Uterus (tissue), 4 donors: ENCODE measurements at places on chromosomes 12 and 14.

DNA sequence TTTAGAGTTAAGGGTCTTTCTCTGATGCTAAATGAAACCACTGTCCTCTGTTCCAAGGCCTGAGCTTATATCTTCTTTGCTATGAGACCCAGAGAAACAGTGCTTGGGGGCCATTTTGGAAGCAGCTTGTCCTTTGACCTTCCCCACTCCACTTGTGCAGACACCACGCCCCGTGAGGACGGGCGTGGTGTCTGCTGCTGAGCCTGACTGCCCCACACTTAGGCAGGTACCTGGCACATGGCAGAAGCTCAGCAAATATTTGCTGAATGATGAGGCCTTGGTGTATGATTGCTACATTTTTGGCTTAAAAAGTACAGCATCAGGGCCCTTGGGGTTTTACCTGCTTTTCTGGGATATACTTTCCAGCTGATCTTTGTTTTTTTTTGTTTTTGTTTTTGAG lies 69.9 kb downstream of the RASSF3 start:
- DNase-seq, result no peak

- no peak for DNase-seq
These were observed 388.6 kb downstream of the CCDC91 start for GRCh38 chr12:28578833-28579252.

DNA sequence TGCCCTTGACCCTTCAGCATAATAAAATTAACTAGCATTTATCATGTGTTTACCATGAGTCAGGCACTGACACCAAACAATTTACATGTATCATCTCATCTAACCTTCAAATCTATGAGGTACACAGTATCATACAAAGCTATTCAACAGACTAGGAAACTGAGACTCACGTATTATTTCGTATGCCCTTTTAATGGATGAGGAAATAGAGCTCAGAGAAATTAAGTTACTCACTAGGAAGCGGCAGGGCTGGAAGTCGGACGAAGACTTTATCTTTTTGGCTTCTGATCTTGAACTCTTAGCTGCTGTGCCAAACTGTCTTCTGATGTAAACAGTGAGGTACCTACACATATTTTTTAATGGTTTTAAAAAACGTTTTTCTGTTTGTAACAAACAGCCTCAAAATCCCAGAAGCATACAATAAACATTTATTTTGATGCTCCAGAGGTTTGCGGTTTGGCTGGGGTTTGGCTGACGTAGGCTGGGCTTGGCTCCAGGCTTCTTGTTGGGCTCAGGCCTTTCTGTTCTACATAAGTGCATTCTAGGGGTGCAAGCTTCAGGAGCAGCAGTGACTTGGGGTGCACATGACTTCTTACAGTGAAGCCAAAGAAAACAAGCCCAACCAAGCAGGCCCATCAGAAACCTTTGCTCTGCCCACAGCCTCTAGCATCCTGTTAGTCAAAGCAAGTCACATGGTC lies 184.7 kb downstream of the TBX5 start:
- DNase-seq, result no peak

- no peak for DNase-seq
These were observed 163.0 kb upstream of the NRXN3 start for GRCh38 chr14:78007160-78007559.

DNA sequence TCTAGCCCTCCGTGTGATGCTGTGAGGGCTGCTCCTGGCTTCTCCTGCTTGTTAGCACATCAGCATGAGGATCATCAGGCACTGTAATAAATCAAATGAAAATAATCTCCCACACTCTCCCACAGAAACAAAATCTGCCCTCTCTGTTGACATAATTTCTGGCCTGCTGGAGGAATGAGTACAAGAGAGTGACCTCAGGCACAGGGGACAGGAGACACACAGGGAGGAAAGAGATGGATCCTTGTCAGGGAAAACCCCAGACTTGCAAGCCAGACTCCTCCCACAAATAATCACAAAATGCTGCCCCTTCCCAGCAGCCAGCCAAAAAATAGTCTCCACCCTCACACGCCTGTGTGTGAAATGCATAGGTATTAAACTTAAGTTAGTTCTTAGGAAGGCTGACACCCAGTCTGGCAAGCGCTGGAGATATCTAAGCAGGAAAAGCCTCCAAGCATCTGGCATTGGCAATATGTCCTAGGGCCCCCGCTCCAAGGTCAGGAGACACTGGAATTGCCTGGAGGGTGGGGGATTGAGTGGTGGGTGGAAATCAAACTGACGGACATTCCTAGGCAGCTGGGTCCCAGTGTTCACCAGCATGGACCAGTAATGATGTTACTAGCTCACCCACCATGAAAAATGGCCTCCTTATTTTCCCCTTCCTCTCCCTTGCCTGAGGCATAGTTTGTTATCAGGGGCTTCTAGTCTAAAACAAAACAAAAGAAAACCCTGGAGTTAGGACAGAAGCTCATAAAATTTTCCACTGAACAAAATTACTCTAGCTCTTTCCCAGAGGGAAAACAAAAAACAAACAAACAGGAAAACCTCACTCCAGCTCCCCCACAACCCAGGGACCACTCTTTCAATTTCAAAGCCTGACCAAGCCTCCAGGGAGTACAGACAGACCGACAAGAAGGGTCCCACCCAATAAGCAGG lies 22.0 kb downstream of the SMUG1 start:
- no peak for DNase-seq

DNA sequence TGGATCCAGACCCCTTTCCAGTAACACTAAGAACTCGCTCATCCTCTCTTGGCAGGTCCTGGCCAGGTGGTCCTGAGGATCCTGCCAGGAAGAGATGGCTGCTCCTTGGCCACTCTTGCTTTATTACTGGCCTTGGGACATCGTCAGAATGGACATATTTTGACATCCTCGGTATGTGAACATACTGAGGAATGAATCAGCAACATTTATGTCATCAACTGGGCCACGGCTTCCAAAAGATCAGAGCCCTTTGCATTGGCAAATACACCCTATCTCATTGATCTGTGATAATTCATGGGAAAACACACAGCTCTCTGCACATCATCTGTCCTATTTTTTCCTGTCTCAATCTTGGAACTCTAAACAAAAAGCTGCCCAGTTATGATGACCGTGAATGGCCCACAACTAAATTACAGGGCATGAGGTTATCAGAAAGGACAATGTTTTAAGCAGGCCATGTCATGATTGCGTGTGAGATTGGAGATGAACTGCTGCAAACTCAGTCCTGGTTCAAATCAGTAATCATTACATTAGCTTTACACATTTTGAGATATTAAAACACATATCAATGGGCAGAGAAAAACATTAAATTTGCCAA lies 1325.8 kb downstream of the AACS start:
- DNase-seq, result no peak

- no peak for DNase-seq
These were observed 377.1 kb upstream of the FAR2 start for GRCh38 chr12:28771968-28772367.

DNA sequence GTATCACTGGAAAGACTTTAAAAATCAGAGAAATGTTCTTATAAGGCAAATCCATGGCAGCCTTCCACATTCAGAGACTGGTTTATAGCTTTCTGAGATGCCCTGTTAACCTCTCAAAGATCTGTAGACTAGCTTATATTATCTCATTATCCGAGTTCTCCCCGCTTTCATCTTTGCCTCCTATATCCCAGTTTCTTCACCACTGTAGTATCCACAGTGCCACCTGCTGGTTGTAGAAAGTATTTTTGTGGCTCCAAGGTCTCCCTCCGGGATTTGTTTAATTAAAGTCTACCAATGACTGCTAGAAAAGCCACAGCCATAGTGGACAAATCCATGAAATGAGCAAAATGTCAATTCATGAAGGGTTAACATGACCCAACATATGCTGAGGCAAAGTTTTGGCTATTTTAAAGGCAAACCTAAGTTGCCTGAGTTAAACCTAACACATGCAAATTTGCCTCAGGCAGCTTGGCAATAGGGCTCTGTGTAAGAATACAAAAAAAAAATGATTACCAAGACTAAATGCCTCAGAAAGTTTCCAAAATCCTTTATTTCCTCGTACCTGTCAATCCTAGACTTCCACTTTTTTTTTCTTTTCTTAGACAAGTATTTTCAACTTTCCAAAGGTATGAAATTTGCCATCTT lies 218.8 kb upstream of the BMP4 start:
- DNase-seq, result peak; percentile 52

GRCh38 chr12:69404851-69405565 lies 45.5 kb downstream of the YEATS4 start:
- DNase-seq, result no peak

- DNase-seq, result no peak
These were observed 73.5 kb upstream of the VASH1 start for GRCh38 chr14:76687611-76688382.

GRCh38 chr12:81759190-81760051 lies at the start of gene PPFIA2:
Gene PPFIA2 (minus strand): TSS chr12:81759350.
- peak; percentile 55 for DNase-seq

DNA sequence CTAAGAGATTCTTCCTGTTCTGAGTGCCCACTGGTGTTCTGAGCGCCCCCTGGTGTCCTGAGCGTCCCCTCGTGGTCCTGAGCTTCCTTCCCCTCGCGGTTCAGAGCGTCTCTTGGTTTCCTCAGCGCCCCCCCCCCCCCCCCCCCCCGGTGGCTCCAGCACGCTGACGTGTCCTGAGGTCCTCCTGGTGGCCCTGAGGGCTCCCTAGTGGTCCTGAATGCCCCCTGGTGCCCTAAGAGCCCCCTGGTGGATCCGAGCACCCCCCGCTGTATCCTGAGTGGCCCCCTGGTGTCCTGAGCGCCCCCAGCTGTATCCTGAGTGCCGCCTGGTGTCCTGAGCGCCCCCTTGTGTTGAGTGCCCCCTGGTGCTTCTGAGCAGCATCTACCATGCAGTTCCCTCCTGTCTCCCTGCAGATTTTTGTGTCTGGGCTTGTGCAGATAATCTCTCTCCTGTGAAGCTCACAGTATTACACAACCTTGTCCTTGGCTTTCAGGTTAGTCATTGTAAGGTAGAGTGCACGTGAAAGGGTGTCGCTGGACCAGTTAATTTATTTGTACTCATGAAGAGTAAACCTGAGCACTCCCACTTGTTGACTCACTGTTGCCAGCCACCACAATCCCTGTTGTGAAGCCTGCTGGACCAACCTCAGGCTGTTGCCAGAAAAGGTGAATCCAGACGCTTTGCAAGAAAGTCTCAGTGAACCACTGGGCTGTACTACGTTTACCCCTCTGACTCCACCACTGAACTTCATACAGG lies 1168.4 kb downstream of the TMEM121 start:
- no peak for DNase-seq

GRCh38 chr12:130595566-130595965 lies 120.5 kb downstream of the RIMBP2 start:
- DNase-seq, result no peak

DNA sequence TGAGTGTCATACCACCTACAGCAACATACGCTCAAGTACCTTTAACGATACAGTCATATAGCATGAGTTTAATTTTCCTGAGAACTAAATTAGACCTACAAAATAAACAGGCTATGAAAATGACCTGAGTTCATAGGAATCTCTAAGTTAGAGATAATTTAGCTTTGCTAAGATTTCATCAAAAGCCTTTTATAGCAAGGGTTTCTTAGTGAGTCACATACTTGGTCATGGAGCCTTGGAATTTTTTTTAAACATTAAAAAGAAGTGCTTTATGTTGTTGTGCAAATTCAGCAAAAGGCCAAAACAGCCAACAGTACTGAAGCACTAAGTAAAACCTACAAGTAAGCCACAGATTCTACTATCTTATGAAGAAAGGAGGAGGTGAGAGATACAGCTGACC lies 93.6 kb upstream of the FERMT2 start:
- no peak for DNase-seq

DNA sequence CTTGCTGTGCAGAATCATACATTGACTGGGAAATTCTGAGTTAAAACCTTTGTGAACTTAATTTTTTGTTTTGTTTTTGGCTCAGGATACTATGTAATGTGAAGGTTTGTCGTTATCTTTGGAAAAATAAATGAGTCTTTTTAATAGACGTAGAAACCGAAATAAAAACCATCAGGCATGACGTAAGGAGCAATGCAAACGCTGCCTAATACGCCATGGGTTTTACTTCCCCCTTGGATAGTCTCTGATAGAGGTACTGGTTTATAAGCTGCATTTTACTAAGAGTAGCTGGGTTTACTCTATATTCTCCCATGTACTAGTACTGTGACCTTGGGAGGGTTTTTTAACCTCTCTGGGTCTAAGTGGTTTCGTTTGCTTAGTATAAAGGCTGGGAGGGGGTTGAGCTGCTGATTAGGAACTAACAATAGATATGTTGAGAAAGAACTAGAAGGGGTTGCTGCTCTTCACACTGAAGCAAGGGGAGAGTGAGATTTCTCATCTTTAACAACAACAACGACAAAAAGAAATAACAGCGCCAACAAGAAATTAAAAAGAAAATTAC lies 66.8 kb upstream of the SLCO1C1 start:
- DNase-seq, result no peak

DNA sequence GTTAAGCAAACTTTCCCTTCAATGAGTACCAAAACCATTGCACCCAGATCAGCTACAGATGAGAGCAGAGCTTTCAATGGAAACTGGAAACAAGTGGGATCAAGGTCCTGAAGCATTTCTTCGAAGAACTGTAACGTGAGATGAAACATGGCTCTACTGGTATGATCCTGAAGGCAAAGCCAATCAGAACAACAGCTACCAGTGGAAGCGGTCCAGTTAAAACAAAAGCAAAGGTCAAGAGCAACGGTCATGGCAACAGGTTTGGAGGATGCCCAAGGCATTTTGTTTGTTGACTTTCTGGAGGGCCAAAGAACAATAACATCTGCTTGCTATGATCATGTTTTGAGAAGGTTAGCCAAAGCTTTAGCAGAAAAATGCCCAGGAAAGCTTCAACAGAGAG lies 137.9 kb upstream of the CPSF6 start:
- DNase-seq, result no peak

- DNase-seq, result no peak
These were observed 41.1 kb upstream of the CDKN3 start for GRCh38 chr14:54355698-54356097.

GRCh38 chr12:26399381-26399780 lies 204.0 kb downstream of the SSPN start:
- no peak for DNase-seq

- no peak for DNase-seq
These were observed 76.5 kb downstream of the FBXL14 start for GRCh38 chr12:1517734-1518525.

- no peak for DNase-seq
These were observed 55.2 kb downstream of the EFCAB11 start for GRCh38 chr14:89899291-89899690.

DNA sequence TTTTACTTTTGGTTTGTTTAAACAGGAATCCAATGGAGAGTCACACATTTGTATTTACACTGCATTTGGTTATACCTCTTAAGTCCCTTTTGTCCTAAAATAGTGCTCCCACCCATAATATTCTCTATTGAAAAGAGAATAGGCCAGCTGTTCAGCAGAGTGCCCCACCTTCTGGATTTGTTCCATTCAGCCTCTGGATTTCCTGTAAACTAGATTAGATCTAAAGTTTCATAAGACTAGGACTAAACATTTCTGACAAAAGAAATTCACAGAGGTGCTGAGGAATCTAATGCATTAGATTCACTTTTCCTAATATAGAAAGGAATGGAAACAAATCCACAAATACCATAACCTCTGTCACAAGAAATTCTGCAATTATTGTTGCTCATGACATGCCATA lies 38.1 kb downstream of the GCH1 start:
- DNase-seq, result no peak

- no peak for DNase-seq
These were observed 22.4 kb downstream of the RXYLT1 start for GRCh38 chr12:63802012-63802608.

- DNase-seq, result no peak
These were observed 48.8 kb upstream of the MTERF2 start for GRCh38 chr12:107035733-107036132.
